ENCODE measurements at places on chromosomes 2 and 18.

DNA sequence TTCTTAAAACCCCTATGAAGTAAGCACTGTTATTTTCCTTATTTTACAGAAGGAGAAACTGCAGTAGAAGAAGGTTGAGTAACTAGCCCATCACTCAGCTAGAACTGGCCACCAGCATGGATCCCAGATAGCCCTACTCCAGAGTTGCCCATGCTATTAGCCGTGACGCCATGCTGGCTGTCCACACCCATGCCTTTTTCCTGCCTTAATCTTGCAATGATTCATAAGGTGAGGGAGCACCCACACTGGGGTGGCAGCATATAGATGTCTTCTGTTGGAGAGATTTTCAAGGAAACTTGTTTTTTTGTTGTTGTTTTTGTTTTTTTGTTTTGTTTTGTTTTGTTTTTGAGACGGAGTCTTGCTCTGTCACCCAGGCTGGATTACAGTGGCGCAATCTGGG lies 204.1 kb upstream of the HAAO start:
- no peak for DNase-seq

- no peak for DNase-seq
These were observed 12.3 kb downstream of the FBLN7 start for GRCh38 chr2:112150447-112150846.

GRCh38 chr18:74534981-74535649 lies 815 bp downstream of the CNDP1 start:
- no peak for DNase-seq

DNA sequence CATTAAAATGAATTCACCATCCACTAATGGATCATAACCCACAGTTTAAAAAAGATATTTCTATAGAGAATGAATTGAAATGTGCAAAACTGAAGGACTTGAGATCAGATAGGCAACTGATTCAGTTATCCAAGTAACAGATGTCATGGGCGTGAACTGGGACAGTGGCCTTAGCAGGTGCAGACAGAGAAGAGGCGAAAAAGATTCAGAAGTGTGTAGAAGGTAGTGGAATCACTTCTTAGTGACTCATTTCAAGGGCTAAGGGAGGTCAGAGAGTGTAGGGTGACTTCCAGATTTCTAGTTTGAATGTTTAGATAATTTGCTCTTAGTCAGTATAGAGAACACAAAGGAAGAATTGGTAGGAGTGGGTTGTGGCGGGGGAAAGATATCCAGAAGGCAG lies 79.7 kb downstream of the EHBP1 start:
- DNase-seq: no peak

DNA sequence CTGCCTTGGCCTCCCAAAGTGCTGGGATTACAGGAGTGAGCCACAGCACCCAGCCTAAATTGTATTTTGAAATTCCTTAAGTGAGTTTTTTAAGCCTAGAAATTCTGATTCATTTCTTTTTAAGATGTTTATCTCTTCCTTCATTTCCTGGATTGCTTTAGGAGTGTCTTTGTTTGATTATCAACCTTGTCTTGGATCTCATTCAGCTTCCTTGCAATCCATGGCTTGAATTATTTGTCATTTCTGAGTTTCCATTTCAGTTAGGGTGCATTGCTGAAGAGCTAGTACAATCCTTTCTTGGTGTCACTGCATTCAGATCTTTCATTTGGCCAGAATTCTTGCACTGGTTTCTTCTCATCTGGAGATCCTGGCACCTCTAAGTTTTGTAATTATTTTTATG lies 606.4 kb upstream of the ZNF804A start:
- DNase-seq: no peak

GRCh38 chr2:147665105-147665504 lies 179.7 kb upstream of the ACVR2A start:
- no peak for DNase-seq

DNA sequence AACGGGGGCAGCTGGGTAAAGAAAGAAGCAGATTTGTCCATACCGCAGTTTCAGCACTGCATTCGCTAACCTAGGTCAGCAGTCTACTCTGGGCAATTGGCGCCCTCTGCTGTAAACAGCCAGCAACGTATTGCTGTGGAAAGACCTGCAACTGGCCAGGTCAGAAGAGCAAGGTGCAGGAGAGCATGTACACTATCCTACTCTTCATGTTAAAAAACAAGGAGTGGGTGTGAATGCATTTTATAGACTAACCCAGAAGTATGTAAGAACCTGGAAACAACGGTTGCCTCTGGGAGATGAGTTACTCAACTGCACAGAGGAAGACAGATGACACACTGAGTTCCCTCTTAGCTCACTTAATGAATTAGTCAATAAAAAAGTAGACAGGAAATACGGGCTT lies 6.2 kb downstream of the MRPS5 start:
- DNase-seq: peak; percentile 78
